ENCODE measurements at places on chromosomes 12 and 14.

- DNase-seq, result no peak
Observed at GRCh38 chr14:98634043-98634820, 637.8 kb downstream of the BCL11B start.

DNA sequence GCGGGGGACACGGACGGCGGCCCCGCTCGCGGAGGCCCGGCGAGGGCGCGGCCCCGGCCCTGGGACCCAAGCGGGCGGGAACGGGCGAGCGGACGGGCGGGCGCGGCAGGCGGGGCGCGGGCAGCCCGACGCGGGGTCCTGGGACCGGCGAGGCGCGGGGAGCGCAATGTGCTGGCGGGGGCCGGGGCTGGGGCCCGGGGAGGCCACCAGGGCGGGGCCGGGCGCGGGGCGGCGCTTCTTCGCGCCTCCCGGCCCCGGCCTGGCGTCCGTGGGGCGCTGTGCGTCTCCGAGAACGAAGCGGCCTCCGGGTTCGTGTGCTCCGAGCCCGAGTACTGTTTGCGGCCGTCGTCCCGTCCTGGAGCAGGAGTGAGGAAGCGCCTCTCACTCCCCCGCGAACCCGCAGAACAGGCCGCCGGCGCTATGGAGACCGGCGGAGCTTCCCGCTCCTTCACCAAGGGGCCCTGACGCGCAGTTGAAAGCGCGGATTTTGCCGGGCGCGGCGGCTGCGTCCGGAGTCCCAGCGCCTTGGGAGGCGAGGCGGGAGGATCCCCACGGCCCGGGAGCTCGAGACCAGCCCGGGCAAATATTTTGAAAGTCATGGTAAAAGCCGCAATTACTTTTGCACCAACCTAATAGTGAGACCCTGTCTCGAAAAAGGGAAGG is 420 bp upstream of the ANKLE2 start:
- DNase-seq, result peak; percentile 81

DNA sequence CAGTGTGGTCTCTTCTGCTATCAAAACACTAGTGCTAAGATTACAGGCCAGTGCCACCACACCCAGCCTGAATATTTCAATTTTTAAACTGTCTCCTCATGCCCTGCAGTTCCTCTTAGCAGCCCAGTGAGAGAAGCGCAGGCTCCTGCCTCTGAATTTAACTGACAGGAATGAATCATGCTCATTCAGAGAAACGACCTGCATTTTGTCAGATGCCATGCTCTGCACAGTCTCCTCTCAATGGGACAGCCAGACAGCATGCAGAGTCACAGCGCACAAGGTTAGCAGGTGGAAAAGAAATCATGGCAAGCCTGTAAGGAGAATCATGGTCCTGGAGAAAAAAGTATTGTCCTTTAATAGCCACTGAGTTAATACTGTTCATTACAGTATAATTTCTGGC is 691.0 kb upstream of the SEL1L start:
- DNase-seq, result no peak

GRCh38 chr12:25135531-25136154 is 59.3 kb downstream of the DNAI7 start:
- no peak for DNase-seq

- no peak for DNase-seq
Observed at GRCh38 chr12:83896416-83896815, 1016.2 kb downstream of the SLC6A15 start.

DNA sequence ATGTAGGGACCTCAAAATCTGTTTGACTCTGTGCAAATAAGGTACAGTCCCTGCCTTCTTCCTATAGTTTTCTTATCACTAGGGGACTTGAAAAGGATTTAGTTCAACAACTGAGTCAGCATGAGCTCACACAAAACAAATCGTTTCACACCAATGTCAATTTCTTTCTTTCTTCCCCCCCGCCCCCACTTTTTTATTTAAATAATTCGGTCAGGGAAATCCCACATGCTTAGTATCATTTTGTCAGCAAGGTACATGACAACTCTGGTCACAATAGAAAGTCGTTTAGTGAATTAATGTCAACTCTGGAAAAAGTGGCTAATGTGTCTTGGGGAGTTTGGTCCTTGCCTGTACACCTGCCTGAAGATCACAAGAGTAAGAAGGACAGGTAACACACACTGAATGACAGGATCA is 232.2 kb upstream of the PLEKHG7 start:
- DNase-seq, result no peak

GRCh38 chr14:38197001-38197783 is 10.5 kb upstream of the SSTR1 start:
- DNase-seq, result no peak

GRCh38 chr12:43011383-43011926 is 421.9 kb upstream of the PRICKLE1 start:
- no peak for DNase-seq

- no peak for DNase-seq
Observed at GRCh38 chr14:86166541-86166940, 636.6 kb downstream of the FLRT2 start.

DNA sequence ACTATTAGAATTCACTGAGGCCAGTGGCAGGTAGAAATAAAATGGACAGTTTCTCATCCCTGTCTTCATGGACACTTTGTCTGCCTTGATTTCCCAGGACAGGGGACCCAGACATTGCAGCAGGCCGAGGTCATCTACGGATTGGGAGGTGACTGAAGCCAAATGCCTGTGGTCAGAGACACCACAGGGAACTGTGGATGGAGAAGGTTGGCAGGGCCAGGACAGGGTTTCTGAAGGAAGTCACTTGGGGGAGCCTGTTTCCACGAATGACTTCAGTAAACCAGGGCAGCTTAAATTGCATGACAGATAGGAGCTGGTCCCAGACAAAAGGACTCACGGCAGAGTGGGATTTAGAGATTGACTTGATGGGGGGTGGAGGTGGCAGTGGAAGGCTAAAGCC is 224.9 kb downstream of the NTF3 start:
- DNase-seq, result no peak

DNA sequence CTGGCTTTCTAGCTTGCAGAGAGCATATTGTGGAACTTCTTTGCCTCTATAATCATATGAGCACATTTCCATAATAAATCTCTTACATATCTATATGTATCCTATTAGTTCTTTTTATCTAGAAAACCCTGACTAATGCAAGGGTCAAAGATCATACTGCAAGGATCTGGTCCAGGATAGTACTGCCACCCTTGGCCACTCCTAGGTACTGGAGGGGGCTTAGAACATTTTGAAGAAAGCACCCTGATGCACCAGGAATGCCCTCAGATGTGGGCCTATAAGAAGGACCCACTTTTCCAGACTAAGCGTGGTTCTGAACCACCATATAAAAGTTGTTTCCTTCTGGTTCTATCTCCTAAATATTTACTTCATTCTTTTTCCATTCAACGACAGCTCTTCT is 14.6 kb downstream of the ATXN7L3B start:
- DNase-seq, result no peak

DNA sequence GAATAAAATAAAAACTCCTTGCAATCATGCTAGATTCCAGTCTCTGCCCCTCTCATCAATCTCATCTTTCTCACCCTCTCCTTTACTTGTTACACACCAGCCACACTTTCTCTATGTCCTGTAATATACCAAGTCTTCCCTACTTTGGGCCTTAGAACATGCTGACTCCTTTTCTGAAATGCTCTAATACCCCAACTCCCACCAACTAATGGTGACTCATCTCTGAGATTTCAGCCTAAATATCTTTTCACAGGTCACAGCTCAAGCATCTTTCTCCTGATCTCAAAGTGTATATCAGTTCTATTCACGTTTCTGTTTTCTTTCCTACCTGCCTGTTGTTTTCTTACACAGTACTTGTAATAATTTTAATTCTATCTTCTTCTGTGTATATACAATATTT is 378.9 kb upstream of the PRICKLE1 start:
- DNase-seq, result no peak

GRCh38 chr14:42629553-42629952 is 1022.9 kb downstream of the LRFN5 start:
- DNase-seq, result no peak

- no peak for DNase-seq
Observed at GRCh38 chr12:76013603-76014002, 18.0 kb downstream of the PHLDA1 start.

DNA sequence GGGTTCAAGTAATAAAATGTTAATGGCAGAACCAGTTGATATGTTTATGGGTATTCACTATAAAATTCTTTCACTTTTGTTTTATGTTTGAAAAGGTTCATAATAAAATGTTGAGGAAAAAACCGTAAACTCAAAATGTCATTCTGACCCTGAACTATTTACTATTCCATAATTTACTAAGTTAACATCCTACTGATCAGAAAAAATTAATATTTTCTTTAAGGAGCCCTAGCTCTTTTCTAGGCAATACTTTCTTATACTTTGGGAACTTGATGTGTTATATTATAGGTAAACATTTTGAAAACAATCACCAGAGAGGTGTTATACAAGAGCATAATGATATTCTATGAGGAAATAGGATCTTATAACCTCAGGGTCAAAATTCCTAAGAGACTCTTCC is 334.6 kb downstream of the ZFP36L1 start:
- DNase-seq, result no peak

DNA sequence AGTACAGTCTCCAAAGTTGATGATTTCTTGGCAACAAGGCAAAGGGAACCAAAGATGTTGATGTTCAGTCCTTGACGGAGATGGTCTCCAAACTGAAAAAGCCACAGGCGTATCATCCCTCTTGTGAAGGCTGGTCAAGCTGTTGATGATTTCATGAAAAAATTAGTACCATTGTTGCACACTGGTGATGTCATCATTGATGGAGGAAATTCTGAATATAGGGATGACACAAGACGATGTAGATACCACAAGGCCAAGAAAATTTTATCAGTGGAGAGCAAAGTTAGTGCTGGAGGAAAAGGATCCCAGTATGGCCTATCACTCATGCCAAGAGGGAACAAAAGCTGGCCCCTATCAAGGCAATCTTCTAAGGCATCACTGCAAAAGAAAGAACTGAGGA is 88.7 kb upstream of the KRR1 start:
- no peak for DNase-seq

GRCh38 chr12:3790642-3791041 is 37.7 kb upstream of the CRACR2A start:
- no peak for DNase-seq

GRCh38 chr12:122421187-122421820 is 1.2 kb downstream of the CLIP1 start:
- DNase-seq, result peak; percentile 41

GRCh38 chr14:102525219-102525928 is 15.8 kb upstream of the ANKRD9 start:
- DNase-seq, result no peak

GRCh38 chr14:72621387-72622065 is 272.4 kb downstream of the DPF3 start:
- DNase-seq, result no peak

GRCh38 chr12:76948879-76949278 is 70.1 kb upstream of the CSRP2 start:
- no peak for DNase-seq

- DNase-seq, result peak; percentile 35
Observed at GRCh38 chr12:103012884-103013283, 55.4 kb downstream of the ASCL1 start.

- DNase-seq, result no peak
Observed at GRCh38 chr12:89514751-89515150, 9.8 kb downstream of the GALNT4 start.

DNA sequence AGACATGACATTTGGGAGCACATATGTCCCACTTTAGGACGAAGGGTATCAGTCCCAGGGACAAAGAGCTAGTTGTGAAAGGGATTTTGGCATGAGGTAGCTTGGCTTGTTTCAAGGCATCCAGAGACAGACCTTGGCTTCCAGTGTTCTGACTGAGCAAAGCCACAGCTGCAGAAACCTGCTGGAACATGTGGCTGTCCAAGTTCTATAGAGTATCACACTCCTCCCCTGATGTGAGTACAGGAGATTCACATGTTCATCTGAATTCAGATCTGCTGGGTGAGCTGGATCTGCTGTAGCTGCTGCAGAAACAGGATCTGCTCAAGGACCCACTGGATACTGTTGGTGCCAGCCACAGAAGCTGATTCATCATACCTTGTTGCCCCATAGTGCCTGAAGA is 10.1 kb upstream of the C14orf39 start:
- DNase-seq, result no peak

- DNase-seq, result no peak
Observed at GRCh38 chr12:91885851-91886731, 259.6 kb downstream of the BTG1 start.

GRCh38 chr12:59723520-59723919 is 127.7 kb downstream of the SLC16A7 start:
- no peak for DNase-seq

- DNase-seq, result peak; percentile 54
Observed at GRCh38 chr12:57694459-57695019, 607 bp downstream of the OS9 start.

DNA sequence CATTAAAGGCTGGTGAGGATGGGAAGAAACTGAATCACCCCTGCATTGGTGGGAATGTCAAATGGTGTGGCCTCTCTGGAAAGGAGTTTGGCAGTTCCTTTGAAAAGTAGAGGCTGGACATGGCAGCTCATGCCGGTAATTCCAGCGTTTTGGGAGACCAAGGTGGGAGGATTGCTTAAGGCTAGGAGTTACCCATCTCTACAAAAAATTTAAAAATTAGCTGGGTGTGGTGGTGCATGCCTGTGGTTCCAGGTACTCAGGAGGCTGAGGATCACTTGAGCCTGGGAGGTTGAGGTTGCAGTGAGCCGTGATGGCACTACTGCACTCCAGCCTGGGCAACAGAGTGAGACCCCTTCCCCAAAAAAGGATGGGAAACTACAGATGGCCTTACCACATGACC is 93.7 kb downstream of the RIN3 start:
- DNase-seq, result no peak

GRCh38 chr14:46279776-46280175 is 371.8 kb downstream of the RPL10L start:
- DNase-seq, result no peak

DNA sequence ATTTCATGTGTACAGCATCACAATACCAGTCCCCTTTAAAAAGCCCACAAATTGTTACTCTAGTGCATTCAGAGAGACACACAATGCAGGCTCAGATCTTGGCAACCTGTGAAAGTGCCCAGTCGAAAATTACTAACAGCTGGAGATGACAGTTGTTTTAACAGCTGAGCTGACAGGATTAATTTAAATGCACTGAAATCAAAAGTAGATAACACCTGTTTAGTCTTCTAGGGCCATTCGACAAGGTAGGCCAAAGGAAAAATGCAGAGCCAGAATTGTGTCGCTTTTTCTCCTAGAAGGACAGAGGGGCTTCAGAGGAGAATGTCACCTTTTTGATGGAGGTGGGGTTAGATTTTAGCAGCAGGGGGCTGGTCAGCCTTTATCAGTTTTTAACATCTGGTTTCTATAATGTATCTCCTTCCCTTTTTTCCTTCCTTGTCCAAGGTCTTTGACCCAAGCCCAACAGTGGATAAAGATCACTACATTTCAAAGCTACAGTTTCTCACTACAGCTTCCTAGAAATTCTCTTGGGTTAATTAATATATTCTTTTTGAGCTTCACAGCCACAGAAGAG is 139.1 kb downstream of the SOX5 start:
- no peak for DNase-seq

DNA sequence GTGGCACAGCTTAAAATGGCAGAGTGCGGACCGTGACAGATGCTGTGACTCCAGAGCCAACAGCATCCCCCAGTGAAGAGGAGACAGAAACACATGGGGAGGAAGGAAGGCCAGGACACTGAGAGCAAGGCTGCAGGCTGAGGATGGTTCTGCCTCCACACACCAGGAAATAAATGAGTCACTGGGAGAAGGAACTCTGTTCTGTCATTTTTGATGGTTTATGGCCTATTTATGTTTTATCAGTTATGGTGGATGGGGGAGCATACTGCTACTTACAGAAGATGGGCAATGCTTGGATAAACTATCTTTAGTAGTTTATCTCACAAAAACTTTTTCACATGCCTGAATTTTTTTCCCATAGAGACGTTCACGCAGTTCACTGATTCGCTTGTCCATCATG is 33.8 kb downstream of the ZFYVE21 start:
- no peak for DNase-seq

- DNase-seq, result no peak
Observed at GRCh38 chr12:93645702-93646101, 31.5 kb upstream of the CRADD start.

Data from hypothalamus (tissue), 51 donors.